Right cardiac atrium (tissue), 5 donors: ENCODE measurements at places on chromosomes 3 and 15. TPM values are rescaled to one million over a fixed set of nuclear protein-coding genes. Genes with fewer than 3 reads are reported as not detected.

DNA sequence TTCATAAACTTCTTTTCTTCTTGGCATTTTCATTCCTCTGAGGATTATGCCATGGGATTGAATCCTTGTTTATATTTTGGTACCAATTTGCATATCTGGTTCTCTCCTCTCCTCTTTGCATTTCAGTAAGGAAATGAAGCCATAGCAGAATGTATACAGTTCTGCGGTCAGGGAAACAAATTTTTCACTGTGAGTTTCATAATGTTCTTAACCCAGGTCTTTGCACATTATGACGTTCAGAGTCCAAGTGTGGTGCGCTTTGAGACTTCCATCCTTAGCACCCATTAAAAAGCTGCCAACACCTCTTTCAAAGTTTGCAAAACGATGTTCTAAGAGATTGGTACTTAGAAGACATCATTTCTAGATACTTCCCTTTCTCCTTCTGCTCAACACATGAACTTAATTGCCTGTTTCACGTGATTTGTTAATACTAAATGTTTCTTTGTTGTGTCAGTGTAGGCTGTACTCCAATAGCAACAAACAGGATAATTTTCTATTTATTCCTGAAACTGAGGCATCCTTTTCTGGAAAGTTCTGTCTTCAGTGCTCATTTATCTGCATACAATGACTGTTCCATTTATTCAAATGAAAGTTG is 953.1 kb upstream of the NR2F2 start:
- DNase-seq = no peak

- no peak for DNase-seq
Observed at GRCh38 chr3:127015282-127016042, 32.5 kb downstream of the PLXNA1 start.

CCR3 gene
- polyA plus RNA-seq = not detected

GRCh38 chr15:25905140-25905539 is 42.0 kb upstream of the ATP10A start:
- no peak for DNase-seq

GRCh38 chr3:127628788-127629466 is at the start of gene PODXL2:
Gene PODXL2, plus strand, starts transcription at chr3:127629185. Its CDS starts 35 bp downstream, at chr3:127629220.
- peak; percentile 85 for DNase-seq

GRCh38 chr3:107394502-107394901 is 17.3 kb downstream of the CCDC54 start:
- no peak for DNase-seq

GRCh38 chr3:157257101-157257500 is 97.2 kb upstream of the CCNL1 start:
- DNase-seq = no peak

- DNase-seq = no peak
Observed at GRCh38 chr3:3016226-3016625, 93.9 kb downstream of the IL5RA start.

- DNase-seq = no peak
Observed at GRCh38 chr3:150757768-150758167, 5.2 kb downstream of the SIAH2 start.

- no peak for DNase-seq
Observed at GRCh38 chr3:89795506-89795905, 688.1 kb downstream of the EPHA3 start.

DNA sequence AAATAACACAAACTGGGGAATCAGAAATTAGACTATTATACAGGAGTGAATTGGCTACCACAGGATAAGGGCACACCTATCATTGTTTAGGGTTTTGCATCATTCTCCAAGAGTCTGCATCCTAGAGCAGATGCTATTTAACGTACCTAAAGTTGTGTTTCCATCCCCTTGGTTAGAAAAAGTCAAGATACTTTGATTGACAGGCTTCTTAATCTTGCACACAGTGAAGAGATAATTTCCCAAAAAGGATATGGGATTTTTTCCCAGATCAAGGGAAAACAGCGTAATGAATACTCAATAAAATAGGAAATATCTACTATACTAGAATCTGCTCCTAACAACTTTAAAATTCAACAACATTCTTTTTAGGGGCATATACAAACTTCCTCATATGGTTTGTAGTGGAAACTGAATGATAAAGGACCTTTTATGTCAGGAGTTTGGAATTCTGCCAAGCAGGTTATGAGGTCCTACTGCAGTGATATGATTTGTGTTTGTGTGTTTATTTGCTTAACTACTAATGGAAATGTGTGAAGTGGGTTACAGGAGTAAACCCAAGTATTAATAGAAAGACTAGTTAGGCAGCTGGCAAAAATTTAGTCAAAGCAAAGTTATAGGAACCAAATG is 124.1 kb upstream of the MME start:
- DNase-seq = no peak

DNA sequence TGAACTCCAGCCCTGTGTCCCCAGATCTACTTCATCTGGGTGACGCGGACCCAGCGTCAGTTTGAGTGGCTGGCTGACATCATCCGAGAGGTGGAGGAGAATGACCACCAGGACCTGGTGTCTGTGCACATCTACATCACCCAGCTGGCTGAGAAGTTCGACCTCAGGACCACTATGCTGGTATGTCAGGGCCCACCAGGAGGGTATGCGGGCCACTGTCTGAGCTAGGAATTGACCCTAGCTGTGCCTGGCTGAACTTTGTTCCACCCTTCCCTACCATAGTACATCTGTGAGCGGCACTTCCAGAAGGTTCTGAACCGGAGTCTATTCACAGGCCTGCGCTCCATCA is 24.3 kb downstream of the SHF start:
- no peak for DNase-seq

- DNase-seq = no peak
Observed at GRCh38 chr3:172973799-172974198, 167.2 kb downstream of the SPATA16 start.

ALS2CL gene
- polyA plus RNA-seq = 18.8 TPM

DNA sequence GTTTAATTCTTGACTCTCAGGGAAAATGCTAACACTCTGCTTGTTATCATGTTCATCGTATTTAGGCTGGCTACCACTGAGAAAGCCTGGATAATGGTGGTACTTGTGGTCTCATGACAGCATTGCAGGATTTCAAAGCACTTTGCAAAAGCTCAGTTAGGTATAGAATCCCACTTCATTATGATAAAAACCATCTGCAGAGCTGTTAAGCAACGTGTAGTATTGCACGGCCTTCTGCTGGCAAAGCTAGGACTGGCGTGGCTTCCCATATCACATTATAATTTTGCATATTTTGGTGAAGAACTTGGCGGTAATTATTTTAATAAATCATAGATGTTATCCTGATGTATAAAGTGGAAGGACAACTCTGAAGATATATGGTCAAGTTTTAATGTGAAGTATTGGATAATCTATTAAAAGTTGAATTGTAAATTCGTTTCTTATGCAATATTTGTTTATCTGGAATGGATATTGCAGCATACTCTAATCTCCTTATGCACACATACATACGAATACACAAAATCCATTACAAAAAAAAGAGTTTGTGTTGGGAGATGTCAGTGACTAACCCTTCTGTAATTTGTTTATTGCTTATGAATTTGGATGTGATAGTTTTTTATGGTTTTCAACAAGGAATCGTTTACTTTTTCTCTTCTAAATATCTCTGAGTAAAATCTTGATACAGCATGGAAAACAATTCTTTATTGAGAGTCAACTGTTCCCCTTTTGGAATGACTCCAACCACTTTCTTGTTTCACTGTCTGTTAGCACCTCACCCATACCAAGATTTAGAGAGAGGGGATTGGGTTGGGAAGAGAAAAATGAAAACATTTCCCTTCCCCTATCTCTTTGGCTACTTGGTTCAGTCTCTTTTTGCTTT is 9.2 kb downstream of the RAB8B start:
- no peak for DNase-seq

DNA sequence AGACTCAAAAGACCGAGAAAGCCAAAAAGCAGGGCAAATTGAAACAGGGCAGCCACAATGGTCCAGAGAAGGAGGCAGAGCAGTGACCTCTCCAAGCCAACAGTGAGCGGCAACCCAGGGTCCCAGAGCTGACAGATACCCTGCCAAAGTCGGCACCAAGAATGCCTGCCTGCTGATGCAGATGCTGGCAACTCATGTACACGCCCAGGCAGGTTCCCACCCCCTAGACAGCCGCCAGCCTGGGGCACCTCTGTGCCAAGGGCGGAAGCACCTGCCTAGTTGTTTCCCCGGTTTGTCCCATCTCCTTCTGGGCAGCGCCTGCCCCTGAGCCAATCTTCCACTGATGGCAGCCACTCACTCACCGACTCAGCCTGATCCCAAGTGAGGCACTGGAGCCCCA is 22.1 kb downstream of the KLHL25 start:
- DNase-seq = peak; percentile 63

MUC13 gene
- 0.05 TPM for polyA plus RNA-seq

DNA sequence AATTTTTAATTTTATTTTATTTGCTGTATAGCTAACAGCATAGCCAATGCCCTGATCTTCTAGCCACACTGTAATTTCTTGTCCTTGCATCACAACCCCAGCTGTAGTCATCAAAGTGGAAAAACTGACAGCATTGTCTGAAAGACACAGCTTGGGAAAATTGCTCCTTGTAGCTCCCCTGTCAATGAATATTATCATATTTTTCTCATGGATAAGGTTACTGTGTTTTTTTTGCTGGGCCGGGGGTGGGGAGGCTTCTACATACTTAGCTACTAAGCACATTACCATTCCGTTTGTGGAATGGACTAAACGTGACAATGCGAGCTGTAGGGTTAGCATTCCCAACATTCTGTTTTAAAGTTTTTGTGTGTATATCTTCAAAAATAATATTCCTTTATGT is 381.3 kb downstream of the TIGIT start:
- DNase-seq = no peak

DNA sequence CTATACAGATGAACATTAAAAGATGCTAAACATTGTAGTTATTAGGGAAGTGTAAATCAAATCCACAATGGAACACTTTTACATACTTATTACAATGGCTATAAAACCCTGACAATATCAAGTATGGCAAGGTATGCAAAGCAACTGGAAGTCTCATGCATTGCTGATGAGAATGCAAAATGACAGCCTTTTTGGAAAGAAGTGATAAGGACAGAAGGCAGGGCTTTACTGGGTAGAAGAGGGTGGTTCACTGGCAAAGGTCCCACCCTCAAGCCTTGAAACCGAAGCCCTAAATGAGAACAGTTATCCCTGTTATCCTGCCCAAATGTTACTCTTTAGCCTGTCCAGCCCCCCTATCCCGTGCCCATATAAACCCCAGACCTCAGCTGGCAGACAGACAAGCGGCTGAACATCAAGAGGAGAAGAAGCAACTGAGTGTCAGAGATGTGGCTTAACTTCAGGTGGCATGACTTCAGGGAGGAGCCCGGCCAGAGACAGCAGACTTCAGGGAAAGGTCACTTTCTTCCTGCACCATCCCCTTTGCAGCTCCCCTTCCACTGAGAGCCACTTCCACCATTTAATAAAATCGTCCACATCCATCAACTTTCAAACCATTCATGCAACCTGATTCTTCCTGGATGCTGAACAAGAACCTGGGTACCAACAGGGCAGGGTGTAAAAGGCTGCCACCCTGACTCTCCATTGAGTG is 732 bp upstream of the GCSAM start:
- DNase-seq = no peak

- peak; percentile 18 for DNase-seq
Observed at GRCh38 chr3:69491975-69492374, 106.1 kb upstream of the FRMD4B start.

RBP2 gene
- not detected for polyA plus RNA-seq

- no peak for DNase-seq
Observed at GRCh38 chr3:13866041-13866965, 13.6 kb downstream of the WNT7A start.

GRCh38 chr3:45776301-45776595 is 20.1 kb downstream of the SLC6A20 start:
- DNase-seq = no peak

SEMA7A gene
- polyA plus RNA-seq = 1.8 TPM

SLC35G2 gene
- 5.7 TPM for polyA plus RNA-seq

LACTB gene
- polyA plus RNA-seq = 23.4 TPM

ATP2B2 gene
- 0.36 TPM for polyA plus RNA-seq

- DNase-seq = no peak
Observed at GRCh38 chr15:46266661-46267060, 631.8 kb downstream of the SQOR start.

HRH1 gene
- 0.43 TPM for polyA plus RNA-seq

DNA sequence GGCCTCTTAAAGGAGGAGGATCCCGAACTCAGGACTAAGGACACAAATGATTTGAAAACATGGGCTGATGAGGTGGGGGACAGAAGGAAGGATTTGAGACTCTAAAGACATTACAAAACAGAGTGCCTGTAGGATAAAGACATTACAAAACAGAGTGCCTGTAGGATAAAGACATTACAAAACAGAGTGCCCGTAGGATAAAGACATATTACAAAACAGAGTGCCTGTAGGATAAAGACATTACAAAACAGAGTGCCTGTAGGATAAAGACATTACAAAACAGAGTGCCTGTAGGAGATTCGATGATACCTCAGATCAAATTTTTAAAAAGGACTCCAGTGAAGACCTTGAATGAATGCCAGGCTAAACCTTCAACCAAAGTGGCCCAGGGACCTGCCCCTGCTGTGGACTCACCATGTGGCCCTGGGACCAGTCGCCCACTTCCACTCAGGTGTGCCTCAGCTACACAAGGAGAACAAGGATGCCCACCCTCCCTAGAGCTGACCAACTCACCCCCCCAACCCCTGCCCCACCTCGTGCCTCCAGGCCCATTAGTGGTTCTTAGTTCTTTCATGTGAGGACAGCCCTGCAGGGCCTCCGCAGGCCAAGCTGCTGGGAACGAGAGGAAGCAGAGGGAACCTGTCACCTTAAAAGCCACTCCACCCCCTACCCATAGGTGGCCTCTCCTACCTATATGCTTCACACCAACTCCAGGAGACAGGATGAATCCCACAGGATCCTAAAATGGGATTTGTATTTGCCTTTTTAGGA is 59.8 kb downstream of the SH3BP5 start:
- no peak for DNase-seq

DNA sequence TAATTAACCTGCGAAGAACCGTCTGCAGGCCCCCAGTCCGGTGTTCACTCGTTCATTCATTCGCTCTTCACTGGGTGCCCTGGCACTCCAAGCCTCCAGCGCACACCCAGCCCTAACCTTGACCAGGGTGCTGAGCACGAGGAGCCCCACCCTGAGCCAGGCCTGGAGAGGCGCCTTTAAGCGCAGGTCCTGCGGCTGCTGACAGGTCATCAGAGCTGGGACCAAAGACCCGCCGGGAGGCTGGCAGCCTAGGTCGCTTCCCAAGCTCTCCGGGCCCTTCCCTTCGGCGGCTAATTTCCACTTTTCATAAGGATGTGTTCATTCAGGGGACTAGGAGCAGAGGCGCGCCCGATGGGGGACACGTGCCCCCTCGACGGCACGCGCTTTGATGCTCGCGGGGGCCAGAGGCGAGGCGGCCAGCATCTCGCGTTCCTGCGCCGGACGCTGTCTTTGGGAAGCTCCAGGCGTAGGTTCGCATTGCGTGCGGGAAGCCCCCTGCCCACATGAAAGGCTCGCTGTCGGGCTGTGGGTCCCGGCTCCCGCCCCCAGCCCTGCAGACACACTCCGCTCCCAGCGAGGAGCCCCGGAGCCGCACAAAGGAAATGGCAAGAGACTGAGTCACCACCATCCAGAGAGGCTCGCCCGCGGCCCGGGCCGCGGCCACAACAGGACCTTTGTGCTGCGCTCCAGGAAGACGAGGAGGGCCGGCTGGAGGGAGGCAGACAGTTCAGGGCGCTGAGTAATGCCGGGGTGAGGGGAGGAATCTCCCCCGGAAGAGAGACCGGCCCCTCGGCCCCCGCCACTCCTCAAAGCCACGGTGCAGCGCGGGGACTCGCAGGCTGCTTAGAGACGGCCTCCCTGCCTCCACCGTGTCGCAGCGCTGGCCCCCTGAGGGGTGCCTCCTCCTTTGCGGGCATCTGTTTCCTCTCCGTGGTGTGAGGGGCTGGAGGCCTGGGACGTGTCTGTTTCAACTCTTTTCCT is 266.4 kb upstream of the HES1 start:
- peak; percentile 83 for DNase-seq

- DNase-seq = no peak
Observed at GRCh38 chr3:124256156-124256555, 264.2 kb upstream of the ROPN1 start.
